Adrenal gland (tissue), 19 donors: ENCODE measurements at places on chromosomes 12 and 14. TPM values are rescaled to one million over a fixed set of nuclear protein-coding genes. Genes with fewer than 3 reads are reported as not detected.

Gene GLIPR1L1
- total RNA-seq = not detected

- H3K36me3 ChIP-seq = no peaks in the 10 kb centered on the region
- DNase-seq = no peak
- H3K27me3 ChIP-seq = no peaks in the 10 kb centered on the region
- no peak within 1 kb of the TSS for H3K27ac ChIP-seq
- no peaks in the 10 kb centered on the region for H3K4me1 ChIP-seq
These were observed at the start of gene BEST3 for GRCh38 chr12:69698769-69699540. Gene BEST3 (minus strand): TSS chr12:69699303. CDS start chr12:69697798, 1,505 bp downstream.

Gene CLMN
- 5.4 TPM for total RNA-seq

Gene PLCZ1
- not detected for total RNA-seq

DNA sequence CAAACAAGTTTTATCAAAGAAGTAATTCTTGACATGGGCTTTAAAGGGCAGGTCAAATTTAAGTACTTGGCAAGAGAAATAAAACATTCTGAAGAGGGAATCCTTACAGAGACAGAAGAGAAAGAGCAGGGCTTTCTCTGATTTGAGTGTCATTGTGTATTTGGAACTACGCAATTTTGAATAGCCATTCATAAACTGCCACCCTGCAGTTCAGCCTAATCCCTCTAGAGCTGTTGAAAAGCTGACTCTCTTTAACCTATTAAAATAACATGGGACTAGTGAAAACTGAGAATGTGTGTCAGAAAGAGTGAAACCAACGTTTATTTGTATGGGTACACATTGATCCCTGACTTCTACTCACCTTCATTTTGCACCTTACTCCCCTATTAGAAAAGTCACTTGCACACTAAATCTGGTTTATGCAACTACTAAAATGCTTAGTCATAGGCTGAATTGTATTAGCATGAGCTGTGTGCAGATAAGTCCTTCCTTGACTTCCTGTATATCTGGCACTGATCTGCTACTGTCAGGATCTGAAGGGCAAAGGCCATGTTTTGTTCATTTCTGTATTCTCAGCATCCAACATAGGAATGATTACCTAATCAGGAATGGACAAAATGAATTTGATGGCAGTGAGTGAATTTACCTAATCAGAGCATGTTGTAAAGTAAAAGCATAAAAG lies 458.9 kb downstream of the NOVA1 start:
- no peaks in the 10 kb centered on the region for H3K36me3 ChIP-seq
- H3K27ac ChIP-seq = no peak overlapping the region
- H3K4me3 ChIP-seq = no peak overlapping the region
- peak; percentile 13 for DNase-seq
- H3K27me3 ChIP-seq = no peaks in the 10 kb centered on the region

DNA sequence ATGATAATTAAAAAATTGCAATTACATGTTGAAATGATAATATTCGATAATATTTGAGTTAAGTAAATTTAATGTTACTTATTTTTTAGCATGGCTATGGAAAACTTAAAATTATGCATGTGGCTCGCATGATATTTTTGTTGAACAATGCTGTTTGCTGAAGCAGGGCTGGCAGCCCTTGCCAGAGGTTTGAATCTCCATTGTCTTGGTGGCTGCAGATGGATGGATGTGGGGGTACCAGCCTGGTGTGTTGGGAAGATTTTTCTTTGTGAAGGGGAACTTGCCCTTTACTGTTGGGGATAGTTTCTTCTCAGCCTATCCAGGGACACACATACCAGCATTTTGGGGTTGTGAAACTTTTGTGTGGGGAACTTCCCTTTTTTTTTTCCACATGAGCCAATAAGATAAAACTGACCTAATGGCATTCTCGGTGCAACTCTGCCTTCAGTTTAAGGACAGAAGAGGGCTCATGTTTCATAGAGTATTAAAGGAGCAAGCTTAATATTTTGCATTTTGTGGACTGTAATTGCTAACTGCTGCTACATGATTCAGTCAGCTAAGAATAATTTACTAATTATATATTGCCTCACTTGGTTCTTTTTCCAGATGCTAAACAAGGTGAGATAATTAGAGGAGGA lies 8.8 kb downstream of the RASSF3 start:
- no peak overlapping the region for H3K27ac ChIP-seq
- H3K36me3 ChIP-seq = no peaks in the 10 kb centered on the region
- no peak overlapping the region for H3K4me3 ChIP-seq
- peaks cover 51% of the 10 kb centered on the region for H3K4me1 ChIP-seq

DNA sequence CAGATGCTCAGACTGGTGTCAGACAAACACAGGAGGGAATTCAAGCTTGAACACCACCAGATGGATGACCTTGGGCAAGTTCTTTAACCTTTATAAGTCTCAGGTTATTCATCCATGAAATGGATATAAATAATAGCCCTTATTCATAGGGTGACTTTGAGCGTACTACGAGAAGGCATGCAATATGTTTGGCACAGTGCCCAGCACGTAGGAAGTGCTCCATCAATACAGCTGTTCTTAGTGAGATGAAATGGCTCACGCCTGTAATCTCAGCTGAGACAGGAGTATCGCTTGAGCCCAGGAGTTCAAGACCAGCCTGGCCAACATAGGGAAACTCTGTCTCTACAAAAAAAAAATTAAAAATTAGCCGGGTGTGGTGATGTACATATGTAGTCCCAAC lies 84.8 kb upstream of the FICD start:
- no peak overlapping the region for H3K4me3 ChIP-seq
- no peaks in the 10 kb centered on the region for H3K36me3 ChIP-seq
- H3K27ac ChIP-seq = no peak overlapping the region
- H3K27me3 ChIP-seq = no peaks in the 10 kb centered on the region

Gene STON2
- total RNA-seq = 7.2 TPM

Gene DGKA
- total RNA-seq = 24.5 TPM

Gene CLEC6A
- not detected for total RNA-seq

DNA sequence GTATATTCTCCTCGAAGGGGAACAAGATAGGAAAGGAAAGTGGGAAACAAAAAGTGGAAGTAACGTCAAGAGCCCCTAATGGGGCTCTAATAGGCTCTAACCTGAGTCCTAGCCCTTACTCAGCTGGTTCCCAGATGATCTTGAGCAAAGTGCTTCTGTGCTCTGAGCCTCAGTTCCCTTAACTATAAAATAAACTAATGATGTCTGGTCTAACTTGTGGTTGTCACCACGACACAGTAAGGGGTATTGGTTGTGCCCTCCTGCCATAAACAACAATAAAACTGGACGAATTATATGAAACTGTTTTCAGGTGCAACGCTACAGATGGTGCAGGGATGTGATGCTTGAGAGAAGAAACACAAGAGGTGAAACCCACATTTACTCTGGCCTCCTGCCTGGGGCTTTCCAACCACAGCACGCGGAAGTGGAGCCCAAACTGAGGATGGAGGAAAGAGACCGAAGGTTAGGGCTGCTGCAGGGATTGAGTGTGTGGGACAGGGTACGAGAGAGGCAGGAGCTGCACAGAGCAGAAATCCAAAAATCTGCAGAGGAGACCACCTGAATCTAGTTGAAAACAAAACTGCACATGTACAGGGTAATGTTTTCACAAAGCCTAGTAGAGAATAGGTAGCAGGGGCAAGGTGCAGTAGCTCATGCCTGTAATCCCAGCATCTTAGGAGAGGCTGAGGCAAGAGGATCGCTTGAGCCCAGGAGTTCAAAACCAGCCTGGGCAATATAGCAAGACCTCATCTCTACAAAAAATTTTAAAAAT lies 45.6 kb upstream of the BCL2L14 start:
- no peaks in the 10 kb centered on the region for H3K36me3 ChIP-seq
- DNase-seq = no peak
- no peak overlapping the region for H3K4me3 ChIP-seq
- no peaks in the 10 kb centered on the region for H3K27me3 ChIP-seq
- H3K27ac ChIP-seq = no peak overlapping the region

Gene POTEG
- not detected for total RNA-seq

GRCh38 chr12:117850048-117850447 lies 118.7 kb downstream of the KSR2 start:
- H3K4me1 ChIP-seq = no peaks in the 10 kb centered on the region
- no peaks in the 10 kb centered on the region for H3K36me3 ChIP-seq
- no peak overlapping the region for H3K27ac ChIP-seq
- no peak overlapping the region for H3K4me3 ChIP-seq
- peak; percentile 21 for DNase-seq
- H3K27me3 ChIP-seq = peaks cover 3% of the 10 kb centered on the region

DNA sequence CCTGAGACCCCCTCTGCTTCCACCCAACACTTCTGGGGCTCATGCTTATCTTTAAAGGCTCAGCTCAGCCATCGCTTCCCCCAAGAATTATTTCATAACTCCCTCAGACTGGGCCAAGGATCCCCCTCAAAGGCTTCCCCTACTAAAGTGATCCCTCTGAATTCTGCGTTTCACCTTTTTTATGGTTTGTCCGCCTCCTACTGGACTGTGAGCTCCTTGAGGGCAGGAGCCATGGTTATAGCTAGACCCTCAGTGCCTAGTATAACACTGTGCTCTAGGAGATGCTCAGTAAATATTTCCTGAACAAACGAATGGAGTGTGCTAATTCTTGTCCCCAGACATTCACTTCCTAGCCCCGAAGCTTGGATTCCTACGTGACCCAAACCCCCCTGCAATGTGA lies 20.5 kb upstream of the SRRM4 start:
- H3K27ac ChIP-seq = no peak overlapping the region
- no peak for DNase-seq
- no peaks in the 10 kb centered on the region for H3K27me3 ChIP-seq
- no peaks in the 10 kb centered on the region for H3K36me3 ChIP-seq

DNA sequence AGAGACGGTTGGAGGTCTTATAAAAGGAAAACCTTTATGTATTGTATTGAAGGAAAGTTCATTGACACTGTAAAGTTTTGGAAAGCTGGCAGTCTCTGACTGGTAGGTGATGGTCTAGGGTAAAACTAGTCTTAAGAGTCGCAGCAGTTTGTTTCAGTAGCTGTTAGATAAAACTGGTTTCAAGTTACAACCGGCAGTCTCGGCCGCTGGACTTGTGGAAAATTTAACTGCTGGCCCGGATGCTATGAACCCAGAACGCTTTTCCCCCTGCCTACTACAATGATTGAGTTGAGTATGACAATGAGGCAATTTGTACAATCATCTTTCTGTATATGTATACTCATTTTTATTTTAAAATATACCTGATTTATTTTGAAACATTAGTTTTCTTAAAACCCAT lies 1426.9 kb downstream of the AACS start:
- H3K36me3 ChIP-seq = no peaks in the 10 kb centered on the region
- no peak overlapping the region for H3K27ac ChIP-seq
- H3K4me3 ChIP-seq = no peak overlapping the region
- H3K4me1 ChIP-seq = no peaks in the 10 kb centered on the region
- no peak for DNase-seq

Gene FZD10
- 0.15 TPM for total RNA-seq

Gene EML5
- total RNA-seq = 8.3 TPM

- no peaks in the 10 kb centered on the region for H3K4me1 ChIP-seq
- no peaks in the 10 kb centered on the region for H3K36me3 ChIP-seq
- no peak overlapping the region for H3K4me3 ChIP-seq
- no peak overlapping the region for H3K27ac ChIP-seq
These were observed 825.9 kb downstream of the SLC16A7 start for GRCh38 chr12:60421741-60422140.

GRCh38 chr14:35196571-35196970 lies 74.2 kb downstream of the PRORP start:
- no peak for DNase-seq
- no peak overlapping the region for H3K27ac ChIP-seq
- H3K4me3 ChIP-seq = no peak overlapping the region

Gene NTN4
- 43.8 TPM for total RNA-seq

Gene ISCA2
- 19.2 TPM for total RNA-seq

- H3K4me1 ChIP-seq = peaks cover 11% of the 10 kb centered on the region
- DNase-seq = no peak
- peaks cover 4% of the 10 kb centered on the region for H3K36me3 ChIP-seq
- H3K27me3 ChIP-seq = no peaks in the 10 kb centered on the region
- no peak overlapping the region for H3K27ac ChIP-seq
- no peak overlapping the region for H3K4me3 ChIP-seq
These were observed 145.9 kb downstream of the PRKCH start for GRCh38 chr14:61467296-61467695.

DNA sequence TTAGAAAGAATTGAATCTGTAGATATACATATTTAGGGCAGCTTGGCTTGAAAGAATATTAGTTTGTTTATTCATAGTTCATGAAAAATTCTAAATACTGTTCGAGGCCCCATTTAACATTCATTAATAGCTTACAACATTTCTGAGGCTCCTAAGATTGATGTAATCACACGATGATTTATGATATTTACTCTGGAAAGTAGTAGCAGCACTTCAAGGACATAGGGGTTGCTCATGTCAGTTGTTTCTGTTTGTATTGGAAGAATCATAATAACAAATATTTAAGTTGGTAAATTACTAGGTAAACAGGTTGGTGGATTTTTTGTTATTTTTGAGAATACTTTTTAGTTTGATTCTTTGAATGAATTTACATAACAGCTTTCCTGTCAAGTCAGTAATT lies 30.4 kb downstream of the CAND1 start:
- H3K27me3 ChIP-seq = no peaks in the 10 kb centered on the region
- H3K4me1 ChIP-seq = peaks cover 12% of the 10 kb centered on the region
- H3K27ac ChIP-seq = no peak overlapping the region
- DNase-seq = no peak

DNA sequence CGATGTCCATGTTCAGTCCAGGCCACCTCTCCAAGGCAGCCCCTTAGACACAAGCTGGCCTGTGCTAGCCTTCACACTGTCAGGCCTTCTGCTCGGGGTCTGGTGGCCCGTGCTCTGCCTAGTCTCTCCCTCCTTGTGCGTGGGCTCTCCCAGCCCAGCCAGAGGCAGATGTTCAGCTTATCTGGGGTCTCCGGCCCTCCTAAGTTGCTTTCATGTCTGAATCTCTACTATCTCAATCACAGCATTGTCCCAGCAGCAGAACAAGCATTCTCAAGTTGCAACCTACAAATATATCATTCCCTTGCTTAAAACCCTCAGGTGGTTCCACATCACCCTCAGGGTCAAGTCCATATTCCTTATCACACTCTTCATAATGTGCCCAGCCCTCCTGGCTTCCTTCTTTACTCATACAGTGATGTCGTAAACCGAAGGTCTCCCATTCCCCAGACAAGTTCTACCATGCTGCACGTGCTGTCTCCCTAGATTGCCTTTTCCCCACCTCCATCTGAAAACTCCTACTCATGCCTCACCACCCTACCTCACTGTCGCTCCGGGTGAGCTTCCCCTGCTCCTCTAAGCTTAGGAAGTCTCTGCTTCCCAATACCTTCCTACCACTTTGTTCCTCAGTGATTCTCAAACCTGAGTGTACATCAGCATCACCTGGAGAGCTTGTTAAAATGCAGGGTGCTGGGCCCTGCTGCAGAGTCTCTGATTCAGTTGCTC lies 1.5 kb downstream of the KRT73 start:
- H3K27ac ChIP-seq = no peak overlapping the region
- H3K36me3 ChIP-seq = no peaks in the 10 kb centered on the region
- no peaks in the 10 kb centered on the region for H3K4me1 ChIP-seq
- H3K4me3 ChIP-seq = no peak overlapping the region
- H3K27me3 ChIP-seq = no peaks in the 10 kb centered on the region

- DNase-seq = no peak
- no peak overlapping the region for H3K27ac ChIP-seq
- no peak overlapping the region for H3K4me3 ChIP-seq
These were observed 191.7 kb downstream of the TMX1 start for GRCh38 chr14:51431741-51432140.
